ENCODE measurements at places on chromosomes 1 and 21.

- DNase-seq: no peak
Observed at GRCh38 chr1:182413486-182413885, 13.0 kb upstream of the TEDDM1 start.

- peak; percentile 35 for DNase-seq
Observed at GRCh38 chr1:58524353-58524945, 22.1 kb downstream of the OMA1 start.

GRCh38 chr1:3373700-3374405 is 80.6 kb upstream of the ARHGEF16 start:
- no peak for DNase-seq

DNA sequence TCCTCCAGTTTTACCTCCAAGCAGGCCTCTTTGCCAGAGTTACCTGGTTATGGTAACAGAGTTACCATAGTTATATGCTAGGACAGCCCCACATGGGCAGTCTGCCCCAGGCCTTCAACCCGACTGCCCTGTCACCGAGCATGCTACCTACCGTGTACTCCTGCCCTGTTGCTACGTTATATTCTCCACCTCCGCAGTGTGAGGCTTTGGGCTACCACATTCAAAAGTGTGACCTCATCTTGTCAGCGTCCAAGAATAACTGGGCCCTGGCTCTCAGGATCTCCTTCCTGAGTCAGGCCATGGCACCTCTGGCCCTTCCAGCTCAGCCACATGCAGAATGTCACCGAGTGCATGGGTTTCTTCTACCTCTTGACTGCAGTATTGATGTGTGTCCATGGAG is 8.9 kb downstream of the MAPKAPK2 start:
- no peak for DNase-seq

DNA sequence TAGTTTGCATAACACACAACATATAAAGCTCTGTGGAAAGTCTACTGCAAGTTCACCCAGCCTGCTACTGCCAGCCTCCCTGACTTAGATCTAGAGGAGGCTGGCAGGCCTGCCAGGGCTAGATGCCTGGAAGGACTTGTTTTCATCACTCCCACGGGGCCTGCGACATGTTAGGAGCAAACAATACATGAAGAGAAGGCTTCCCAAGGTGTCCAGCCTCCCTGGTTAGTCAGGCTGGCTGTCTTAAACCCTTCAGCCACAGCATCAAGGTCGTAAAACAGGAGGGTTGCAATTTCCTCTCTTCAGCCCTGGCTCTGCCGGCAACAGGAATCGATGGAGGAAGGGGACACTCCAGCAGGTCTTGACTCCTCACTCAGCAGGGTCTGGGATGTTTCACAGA is 104.5 kb downstream of the NGF start:
- DNase-seq: no peak

GRCh38 chr1:56135069-56135863 is 444.1 kb downstream of the PLPP3 start:
- no peak for DNase-seq

DNA sequence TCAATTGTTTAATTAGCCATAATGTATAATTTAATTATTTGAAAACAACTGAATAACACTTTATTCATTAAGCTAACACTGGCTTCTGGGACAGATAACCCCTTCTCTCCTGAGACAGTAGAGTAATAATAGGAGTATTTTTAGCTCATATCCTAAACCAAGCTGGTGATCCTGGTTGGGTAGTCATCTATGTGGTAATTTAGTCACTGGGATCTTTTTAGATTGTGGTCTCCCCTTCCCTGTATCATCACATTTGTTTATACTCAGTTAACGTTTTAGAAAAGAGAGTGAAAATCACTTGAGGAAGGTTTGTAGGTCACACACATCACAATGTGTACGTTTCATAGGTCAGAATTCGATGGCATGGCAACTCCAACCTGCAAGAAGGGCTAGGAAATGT is 1356.6 kb upstream of the ADGRL2 start:
- no peak for DNase-seq

- DNase-seq: no peak
Observed at GRCh38 chr1:226977643-226978431, 37.7 kb downstream of the COQ8A start.

GRCh38 chr21:15781986-15782385 is 52.2 kb downstream of the USP25 start:
- no peak for DNase-seq

DNA sequence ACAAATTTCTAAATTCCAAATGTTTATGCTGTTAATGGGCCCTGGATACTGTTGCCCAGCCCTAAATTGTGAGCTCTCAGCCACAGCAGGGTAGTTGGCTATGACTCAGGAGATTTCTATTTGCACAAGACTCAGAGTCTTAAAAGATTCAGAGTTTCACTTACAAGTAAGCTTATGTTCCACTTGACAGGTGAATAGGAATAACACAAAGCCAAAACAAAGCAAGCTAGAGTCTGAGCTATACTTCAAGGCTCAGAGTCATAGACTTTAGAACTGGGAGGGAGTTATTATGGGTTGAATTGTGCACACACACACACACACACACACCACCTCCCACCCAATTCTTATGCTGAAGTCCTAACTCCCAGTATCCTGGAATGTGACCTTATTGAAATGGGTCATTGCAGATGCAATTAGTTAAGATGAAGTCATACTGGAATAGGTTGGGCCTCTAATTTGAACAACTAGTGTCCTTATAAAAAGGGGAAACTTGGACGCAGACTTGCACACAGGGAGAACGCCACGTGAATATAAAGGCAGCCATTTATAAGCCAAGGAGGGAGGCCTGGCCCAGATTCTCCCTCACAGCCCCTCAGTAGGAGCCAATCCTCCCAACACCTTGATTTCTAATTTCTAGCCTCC is 30.2 kb downstream of the PRDX6 start:
- no peak for DNase-seq

- DNase-seq: no peak
Observed at GRCh38 chr1:10768552-10768951, 27.9 kb downstream of the CASZ1 start.

- DNase-seq: peak; percentile 62
Observed at GRCh38 chr1:50968821-50969610, 1.0 kb upstream of the CDKN2C start.

DNA sequence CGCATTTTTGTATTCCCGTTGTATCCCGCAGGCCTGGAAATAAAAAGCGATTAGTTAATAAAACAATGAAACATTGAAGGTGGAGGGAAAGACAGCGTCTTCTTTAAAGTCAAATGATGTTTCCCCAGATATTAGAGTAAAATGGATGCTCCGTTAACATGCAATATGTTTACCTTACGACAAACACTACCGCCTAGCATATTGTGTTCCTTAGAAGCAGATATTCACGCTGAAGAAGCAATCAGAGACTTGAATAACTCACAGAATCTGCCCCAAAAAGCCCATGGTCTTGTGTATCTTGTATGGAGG is 583 bp upstream of the B4GALT3 start:
- no peak for DNase-seq

GRCh38 chr1:220325306-220325995 is 53.2 kb upstream of the RAB3GAP2 start:
- DNase-seq: no peak

DNA sequence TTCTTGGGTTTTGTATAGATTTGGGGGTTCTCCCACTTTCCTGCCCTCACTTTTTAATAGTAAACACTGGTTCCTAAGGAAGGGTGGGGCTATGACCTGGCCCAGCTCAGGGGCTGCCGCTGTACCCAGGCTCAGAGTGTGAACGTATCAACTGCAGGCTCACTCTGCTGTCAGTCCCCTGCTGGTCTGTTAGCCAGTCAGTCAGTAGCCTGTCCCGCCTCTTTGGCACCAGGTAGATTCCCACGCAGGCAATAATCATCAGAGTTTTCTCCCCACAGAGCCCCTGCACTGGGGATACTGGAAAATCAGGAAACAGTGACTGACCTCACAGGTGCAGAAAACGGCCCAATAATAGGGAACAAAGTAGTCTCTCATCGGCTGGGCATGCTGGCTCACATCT is 15.0 kb upstream of the ALPL start:
- no peak for DNase-seq

All from activated CD4-positive, alpha-beta memory T cell treated with anti-CD3 and anti-CD28 coated beads for 36 hours (primary cell).